Fibroblast of the conjunctiva (primary cell): ENCODE measurements at places on chromosomes 1 and 21.

DNA sequence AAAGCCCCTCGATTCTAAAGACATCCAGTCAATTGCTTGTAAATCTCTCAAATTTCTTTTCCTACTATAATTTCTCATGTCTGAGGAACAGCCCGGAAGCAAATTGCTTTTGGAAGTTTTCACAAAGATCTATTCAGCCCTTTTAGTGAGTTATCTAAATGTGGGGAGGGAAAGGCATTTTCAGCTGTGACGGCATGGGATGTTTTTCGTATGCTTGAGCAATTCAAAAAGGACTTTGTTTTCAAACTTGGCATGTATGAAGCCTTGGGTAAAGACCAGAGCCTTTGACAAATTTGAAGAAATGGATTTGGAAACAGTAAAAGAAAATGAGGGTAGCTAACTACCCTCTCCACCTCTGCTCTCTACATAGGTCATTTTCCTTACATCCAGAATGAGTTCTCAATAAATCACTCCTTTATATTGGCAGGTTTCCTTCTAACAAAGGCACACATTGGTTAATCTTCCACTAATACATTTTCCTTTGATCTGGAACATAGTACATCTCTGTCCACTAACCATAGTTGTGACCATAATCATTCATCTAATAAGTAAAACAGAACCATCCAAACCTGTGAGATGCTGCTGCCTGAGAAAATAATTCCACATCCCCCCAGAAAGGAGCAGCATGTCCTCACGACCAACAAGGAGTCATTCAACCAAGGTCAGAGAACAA lies 66.1 kb upstream of the ADAM30 start:
- no peak for DNase-seq

DNA sequence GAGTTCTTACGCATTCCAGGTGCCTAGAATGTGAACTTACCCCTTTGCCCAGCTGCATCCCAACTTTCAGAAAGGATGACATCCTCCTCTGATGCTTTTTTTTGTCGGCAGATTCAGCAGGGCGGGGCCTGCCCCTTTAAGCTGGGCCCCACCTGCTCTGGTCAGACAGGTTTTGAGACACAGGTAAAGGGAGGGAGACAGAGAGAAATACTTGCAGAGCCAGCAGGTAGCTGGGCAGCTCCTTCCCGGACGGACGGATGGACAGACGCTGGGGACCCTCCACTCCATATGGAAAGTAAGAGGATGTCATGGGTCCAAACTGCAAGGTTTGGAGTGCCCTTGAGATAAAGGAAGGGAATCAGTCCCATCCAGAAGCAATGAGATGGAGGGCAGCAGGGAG lies at the start of gene TMEM79:
TMEM79 (plus strand) TSS at position 214 of the 400 bp plus-strand sequence. CDS start 902 bp downstream, outside the sequence.
- DNase-seq, result no peak

GRCh38 chr1:84913555-84913892 lies 20.5 kb upstream of the LPAR3 start:
- DNase-seq, result no peak

GRCh38 chr1:17121881-17122280 lies 2.6 kb upstream of the PADI2 start:
- no peak for DNase-seq

- peak; percentile 47 for DNase-seq
Measured at GRCh38 chr1:39657923-39658485, 13.9 kb downstream of the NT5C1A start.

- no peak for DNase-seq
Measured at GRCh38 chr1:220123889-220124288, 30.0 kb downstream of the IARS2 start.

- DNase-seq, result peak; percentile 80
Measured at GRCh38 chr1:9004700-9005394, 21.4 kb downstream of the SLC2A7 start.

GRCh38 chr1:117290890-117291289 lies 76.4 kb upstream of the MAN1A2 start:
- peak; percentile 9 for DNase-seq

DNA sequence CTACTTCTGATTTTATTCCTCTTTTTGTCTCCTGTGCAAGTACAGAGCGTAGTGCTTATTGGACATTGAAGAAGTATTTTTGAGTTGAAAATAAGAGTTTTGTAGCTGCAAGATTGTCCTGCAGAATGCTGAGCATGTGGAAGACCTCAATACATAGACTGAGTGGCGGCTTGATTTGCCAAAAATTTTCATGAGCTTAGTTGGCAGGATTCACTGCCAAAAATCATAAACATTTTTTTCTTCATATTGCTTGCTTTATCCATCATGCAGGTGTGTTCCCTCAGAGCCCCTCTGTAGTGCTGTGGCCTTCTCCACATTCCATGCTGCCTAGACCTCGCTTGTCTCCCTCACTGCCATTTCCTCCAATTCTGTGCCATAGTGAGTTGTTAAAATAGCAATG lies 100.1 kb downstream of the DUSP10 start:
- DNase-seq, result no peak

- no peak for DNase-seq
Measured at GRCh38 chr21:17495680-17496079, 17.2 kb upstream of the CXADR start.

GRCh38 chr1:11364170-11364569 lies 91.2 kb downstream of the UBIAD1 start:
- no peak for DNase-seq

DNA sequence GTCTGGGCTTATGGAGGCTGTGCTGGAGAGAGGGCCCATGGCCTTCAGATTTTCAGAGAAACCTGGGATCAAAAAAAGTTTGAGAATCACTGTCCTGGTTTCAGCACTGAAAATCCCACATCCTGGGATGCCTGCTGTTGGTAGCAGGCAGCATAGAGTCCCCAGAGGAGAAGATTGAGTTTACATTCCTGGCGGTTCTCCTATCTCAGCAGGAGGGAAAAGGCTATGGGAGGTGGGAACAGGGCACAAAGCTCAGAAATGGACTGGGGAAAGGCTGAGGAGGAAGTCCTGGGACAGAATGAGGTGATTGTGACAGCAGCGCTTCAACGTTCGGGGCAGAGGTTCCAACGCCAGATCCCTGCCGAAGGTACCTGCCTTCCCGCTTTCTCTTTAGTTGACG lies 103.4 kb downstream of the ETS2 start:
- DNase-seq, result no peak

DNA sequence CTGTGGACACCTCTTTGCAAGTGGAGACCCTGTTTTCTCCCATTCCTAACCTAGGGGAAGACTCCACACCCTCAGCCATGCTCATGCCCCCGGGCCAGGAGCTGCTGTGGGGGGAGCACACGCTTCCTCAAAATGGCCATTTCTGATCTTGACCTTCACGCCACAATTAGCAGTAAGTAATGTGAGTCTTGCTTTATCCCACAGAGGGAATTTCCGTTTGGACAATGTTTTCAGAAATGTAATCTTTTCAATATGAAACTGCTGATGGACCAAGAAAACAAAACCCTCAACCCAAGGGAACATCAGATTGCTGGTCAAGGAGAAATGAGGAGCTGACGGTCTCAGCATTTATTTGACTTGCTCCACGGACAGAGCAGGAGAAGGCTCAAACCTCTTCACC lies 8.3 kb upstream of the KCNE1 start:
- no peak for DNase-seq

DNA sequence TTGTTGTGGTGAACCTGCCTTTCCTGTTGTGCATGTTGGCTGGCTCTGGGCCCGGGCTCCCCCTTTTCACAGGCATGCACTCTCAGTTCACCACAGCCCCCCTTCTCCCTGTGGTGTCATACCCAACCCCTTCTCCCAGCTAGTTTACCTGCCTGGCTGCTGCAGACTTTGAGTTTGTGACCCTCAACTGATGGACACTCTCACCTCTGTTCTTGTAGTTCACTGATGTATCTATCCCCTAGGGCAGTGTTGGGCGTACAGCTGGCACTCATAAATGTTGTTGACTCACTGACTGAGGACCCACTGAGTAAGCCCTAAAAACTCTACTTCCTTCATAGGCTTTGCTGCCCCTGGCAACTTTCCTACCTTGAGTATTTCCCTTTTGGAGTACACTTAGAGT lies 54.9 kb downstream of the WDR64 start:
- DNase-seq, result peak; percentile 67

- no peak for DNase-seq
Measured at GRCh38 chr1:6627841-6628545, 3.3 kb downstream of the THAP3 start.

GRCh38 chr1:232891071-232891470 lies 59.3 kb upstream of the NTPCR start:
- peak; percentile 46 for DNase-seq

- no peak for DNase-seq
Measured at GRCh38 chr1:218304281-218305039, 19.4 kb downstream of the RRP15 start.

DNA sequence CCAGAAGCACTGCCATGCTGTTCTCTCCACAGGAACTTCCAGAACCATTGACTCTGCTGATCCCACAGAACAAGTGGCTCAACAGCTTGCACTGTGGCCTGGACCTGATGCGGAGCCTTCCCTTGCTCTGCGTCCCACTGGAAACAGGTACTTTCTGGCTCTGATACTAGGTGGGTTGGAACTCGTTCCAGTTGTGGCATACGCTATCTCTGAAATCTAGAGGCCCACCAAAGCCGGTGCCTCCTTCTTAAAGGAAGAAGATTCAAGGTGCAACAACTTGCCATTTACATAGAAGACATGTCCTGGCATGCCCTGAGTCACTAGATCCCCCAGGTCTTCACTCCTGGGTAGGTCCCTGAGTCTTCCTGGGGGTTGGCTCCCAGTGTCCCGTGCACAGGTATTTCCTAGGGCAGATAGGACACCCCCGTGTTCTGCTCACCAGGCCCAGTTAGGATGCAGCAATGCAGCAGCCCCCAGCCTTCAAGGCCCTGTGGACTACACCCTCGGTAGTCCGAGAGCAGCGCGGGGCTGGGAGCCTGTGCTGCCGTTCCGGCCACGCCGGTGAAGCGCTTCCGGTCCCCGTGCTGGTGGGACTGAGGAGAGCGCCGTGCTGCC lies 10.8 kb upstream of the PCBP3 start:
- DNase-seq, result no peak

- DNase-seq, result no peak
Measured at GRCh38 chr1:173364827-173365226, 112.3 kb upstream of the PRDX6 start.

DNA sequence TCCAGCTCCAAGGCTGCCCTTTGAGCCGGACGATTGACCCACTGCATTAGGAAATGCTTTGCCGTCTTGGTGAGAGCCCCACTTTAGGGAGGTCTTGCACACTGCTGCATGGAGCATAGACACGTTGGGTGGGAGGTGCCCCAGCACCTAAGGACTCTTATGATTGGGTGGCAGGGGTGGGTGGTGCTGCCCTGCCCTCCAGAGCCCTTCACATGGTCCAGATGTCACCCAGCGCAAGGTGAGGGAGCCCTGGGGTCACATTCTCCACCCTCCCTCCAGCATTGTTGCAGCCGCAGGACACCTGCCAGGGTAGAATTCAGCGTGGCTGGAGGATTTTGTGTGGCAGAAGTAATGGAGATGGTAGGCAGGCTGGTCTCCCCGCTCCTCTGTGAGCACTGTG lies 137.4 kb upstream of the COL6A1 start:
- no peak for DNase-seq

GRCh38 chr1:966135-966703 lies at the start of gene PLEKHN1:
PLEKHN1 (plus strand) TSS chr1:966482; CDS start chr1:966532, 50 bp downstream.
- DNase-seq, result no peak

DNA sequence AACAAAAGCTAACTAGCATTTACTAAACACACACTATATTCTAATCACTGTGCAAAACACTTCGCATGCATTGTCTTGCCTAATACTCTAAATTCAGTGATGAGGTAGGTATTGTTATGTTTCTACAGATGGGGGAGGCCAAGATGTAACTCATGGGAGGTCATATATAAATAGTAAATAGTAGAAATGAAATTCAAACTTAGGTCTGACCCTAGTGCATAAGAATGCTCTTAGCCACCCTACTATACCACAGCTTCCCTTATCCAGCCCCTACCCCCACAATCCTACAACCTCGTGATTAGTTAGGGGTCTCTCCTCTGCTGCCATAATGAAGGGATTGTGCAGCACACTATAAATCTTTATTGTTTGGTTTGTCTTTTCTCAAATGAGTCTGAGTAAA lies 3.3 kb downstream of the PFDN2 start:
- DNase-seq, result no peak

- no peak for DNase-seq
Measured at GRCh38 chr1:221921936-221922335, 180.0 kb upstream of the DUSP10 start.

DNA sequence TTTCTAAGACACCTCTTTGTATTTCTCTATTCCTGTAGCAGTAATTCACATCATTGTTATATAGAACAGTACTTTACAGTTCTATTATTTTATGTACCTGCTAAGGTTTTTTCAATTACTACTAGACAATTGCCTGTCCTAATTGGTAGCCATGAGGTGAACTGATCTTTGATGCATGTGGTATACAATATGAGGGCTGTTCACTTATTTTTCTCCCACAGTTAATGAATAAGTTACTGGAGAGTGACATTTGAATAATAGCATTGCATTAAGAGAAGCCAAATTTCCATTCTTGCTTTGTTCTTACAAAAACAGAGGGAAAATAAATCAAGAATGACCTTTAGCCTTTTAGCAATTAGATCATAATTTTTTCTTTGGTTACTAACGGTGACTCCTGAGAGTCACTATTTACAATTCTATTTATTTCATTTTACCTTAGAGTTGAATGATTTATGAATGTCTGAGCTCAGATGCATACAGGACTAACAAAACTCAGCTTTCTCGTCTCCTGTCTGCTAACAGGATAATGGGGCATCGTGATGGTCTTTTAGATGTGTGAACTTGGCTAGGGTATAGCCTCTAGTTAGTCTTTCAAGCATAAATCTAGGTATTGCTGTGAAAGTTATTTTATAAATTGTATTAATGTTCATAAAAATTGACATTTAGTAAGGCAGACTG lies 54.1 kb downstream of the OLFM3 start:
- no peak for DNase-seq

- DNase-seq, result no peak
Measured at GRCh38 chr1:31051611-31052010, 13.9 kb downstream of the PUM1 start.

DNA sequence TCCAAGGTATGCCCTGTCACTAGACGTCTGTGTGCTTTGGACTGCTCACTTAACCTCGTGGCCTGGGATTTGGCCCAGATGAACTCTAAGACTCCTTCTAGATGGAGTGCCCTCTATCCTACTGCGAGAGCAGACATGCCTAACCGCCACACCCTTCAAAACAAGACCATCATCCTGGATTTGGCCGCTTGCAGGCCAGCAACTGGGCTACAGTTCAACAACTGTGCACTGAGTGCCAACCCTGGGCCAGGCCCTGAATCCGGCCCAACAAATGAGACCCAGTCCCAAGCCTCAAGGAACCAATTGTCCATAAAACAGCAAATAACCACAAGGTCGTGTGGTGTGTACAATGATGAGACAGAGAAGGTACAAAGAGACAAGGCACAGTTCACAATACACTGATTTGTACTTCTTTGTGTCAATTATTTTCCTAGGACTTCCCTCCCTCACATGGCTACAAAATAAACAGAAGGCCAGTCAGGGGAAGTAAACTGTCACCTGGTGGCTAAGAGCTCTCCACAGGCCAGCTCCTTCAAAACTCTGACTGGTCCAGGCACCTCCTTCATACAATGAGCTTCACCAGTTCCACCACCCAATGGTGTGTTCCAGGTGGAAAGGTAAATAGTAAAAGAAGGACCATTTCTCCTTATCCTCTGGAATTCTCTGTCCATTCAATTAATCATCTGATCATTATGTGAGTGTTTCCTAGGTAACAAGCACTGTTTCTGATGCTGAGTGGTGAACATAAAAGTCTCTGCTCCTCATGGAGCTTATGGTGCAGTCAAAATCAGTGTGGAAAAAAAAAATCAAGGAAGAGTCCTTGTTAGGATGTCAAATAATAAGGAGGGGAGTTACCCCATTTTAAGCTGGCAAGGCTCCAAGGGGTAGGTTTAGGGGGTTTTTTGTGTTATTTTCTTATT lies 60.4 kb downstream of the CAPZB start:
- no peak for DNase-seq
